HL-60 (cell line): ENCODE measurements at places on chromosomes 3 and 15.

- no peak for DNase-seq
These were observed 27.3 kb downstream of the ADCY5 start for GRCh38 chr3:123421353-123422174.

DNA sequence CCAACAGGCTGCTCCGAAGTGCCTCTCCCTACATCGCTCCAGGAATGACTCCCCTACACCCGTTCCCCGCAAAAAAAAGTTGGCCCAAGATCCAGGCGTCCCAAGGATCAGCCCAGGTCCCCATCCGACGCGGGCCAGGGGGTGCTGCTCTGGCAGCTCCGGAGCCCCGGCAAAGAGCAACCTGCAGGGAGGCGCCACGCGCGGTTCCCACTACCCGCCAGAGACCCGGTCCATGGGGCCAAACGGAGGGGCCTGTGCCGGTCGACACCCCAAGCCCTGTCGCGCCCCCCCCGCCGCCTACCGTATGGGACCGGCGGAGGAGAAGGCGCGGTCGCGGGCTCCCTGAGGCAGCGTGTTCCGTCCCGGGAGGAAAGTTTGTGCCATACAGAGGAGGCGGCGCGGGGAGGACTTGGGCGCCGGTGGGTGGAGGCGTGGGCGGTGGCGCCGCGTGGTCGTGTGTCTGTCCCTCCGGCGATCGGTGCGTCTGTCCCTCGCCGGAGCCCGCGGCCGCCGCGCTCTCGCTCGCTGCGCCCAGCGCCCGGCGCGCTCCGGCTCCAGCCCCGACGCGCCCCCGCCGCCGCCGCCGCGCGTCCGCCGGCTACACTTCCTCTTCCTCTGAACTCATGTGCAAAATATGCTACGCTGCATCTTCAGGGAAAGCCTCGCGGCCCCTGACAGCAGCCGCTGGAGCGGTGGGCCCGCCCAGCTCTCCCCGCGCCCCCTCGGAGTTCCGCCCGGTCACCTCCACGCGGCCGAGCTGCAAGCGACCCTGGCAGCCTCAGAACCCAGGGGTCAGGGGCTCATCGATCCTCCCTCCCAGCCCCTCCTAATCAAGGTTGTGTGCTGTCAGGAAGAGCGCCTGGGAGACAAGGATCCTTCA lies at the start of gene RFTN1:
Gene RFTN1, minus strand, starts transcription at position 559 of the 880 bp plus-strand sequence. CDS start 19,830 bp downstream, outside the sequence.
- DNase-seq = peak; percentile 67

- no peak for DNase-seq
These were observed 31.4 kb downstream of the STARD5 start for GRCh38 chr15:81292523-81293001.

- DNase-seq = no peak
These were observed 581.7 kb downstream of the DIPK2A start for GRCh38 chr3:144553301-144553700.

DNA sequence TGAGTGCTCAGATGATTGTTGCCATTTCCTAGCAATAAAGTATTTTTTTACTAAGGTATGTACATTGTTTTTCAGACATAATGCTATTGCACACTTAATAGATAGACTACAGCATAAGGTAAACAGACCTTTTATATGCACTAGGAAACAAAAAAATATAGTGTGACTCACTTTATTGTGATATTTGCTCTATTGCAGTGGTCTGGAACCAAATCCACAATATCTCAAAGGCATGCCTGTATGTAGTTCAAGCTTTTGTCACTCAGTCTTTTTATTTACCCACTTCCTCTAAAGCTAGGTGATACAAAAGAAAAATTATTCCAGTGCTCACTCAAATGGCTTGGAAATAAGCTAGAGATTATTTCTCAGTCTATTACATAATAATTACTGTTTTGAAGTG lies 209.9 kb upstream of the VEPH1 start:
- no peak for DNase-seq

GRCh38 chr3:155853214-155854140 lies 750 bp downstream of the SLC33A1 start:
- no peak for DNase-seq

- DNase-seq = peak; percentile 35
These were observed 32.2 kb upstream of the FMN1 start for GRCh38 chr15:33226559-33227181.

DNA sequence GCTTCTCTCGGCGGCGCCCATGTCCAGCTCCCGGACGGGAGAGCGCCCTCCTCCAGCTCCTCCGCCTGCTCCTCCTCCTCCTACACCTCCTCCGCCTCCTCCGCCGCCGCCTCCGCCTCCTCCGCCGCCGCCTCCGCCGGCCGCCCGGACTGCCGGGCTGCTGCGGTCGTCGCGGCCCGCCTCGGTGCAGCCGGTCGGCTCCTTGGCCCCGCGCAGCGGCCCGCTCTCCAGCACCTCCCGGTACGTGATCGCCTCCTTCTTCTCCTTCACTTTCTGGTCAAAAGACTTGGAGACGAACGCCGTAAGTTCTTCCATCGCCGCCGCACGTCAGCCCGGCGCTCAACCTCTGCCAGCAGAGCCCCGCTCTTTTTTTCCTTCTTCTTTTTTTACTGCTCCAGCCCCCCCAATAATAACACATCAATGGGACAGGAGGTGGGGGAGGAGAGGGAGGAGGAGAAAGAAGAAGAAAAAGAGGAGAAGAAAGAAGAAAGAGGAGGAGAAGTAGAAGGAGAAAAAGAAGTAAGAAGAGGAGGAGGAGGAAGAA lies 438 bp downstream of the SHOX2 start:
- DNase-seq = peak; percentile 14

GRCh38 chr3:142705198-142705597 lies 18.6 kb upstream of the TRPC1 start:
- no peak for DNase-seq
